ENCODE measurements at places on chromosomes 3 and 15.

- no peak for DNase-seq
These were observed 428.1 kb downstream of the SOX2 start for GRCh38 chr3:182139627-182140357.

DNA sequence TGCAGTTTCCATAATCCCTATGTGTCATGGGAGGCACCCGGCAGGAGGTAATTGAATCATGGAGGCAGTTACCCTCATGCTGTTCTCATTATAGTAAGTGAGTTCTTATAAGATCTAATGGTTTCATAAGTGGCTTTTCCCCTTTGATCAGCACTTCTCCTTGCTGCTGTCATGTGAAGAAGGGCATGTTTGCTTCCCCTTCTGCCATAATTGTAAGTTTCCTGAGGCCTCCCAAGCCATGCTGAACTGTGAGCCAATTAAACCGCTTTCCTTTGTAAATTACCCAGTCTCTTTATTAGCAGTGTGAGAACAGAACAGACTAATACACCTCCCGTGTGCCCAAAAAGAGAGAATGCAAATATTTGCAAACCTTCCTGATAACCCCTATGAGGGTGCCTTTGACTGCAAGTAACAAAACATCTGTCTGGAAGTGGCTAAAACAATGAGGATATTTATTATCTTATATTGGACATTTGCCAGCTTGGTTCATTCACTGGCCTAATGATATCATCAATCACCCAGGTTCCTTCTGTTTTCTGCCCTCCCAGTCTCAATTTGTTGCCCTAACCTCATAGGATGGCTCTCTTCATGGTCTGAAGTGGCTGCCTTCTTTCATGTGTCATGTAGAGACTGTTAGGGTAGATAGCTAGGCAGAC, 68.7 kb downstream of the BHLHE40 start:
- DNase-seq: no peak

DNA sequence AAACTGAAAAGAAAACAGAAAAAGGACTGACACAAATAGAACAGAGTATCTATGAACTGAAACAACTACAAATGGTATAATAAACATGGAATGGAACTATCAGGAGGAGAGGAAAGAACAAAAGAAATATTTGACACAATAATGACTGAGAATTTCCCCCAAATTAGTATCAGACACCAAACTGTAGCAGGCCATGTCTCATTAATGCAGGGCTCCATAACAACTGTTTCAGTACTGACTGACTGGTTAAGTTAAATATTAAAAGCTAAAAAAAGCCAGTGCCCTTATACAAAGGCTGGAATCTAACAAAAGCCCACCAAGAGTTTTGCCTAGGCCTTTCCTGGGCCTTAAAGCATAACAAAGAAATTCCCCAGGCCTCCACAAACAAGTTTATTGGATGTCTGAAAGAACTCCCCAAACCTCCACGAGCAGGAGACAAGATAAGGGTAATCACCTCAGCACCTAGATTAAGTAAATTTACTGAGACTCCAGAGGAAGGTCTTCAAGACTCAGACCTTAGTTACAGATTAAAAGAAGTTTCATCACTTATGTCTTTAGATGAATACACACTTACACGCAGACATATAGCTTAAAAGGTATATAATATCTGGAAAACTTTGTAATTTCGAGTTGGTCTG, 45.7 kb downstream of the KPNA1 start:
- no peak for DNase-seq

DNA sequence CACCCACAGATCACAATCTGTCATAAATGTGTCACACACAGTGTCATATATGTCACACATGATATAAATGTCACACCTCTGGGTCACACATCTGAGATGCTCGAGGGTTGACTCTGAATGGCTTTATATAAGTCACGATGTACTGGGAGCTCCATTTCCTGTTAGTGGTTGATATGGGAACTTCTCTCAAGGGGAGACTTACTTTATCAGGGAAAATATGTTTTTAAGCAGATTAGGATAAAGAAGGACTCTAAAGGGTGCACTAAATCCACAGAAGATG, 83.9 kb upstream of the MEF2A start:
- DNase-seq: no peak

DNA sequence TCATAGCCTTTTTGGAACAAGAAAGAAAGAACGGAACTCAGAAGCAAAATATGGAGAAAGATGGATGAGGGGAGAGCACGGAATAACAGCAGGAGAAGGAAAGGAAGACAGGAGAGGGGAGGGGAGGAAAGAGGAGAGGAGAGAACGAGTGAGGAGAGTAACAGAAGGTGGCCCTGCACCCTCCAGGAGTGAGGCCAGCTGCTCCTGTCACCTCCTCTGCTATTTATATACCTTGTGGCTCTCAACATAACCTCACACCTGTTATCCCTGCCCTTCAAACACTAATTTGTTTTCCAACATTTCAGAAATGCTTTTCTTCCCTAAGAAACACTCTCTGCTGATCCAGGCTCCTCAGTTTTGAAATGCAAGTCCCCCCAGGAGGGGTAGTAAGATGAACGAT, 53.4 kb upstream of the ATP2B2 start:
- no peak for DNase-seq

DNA sequence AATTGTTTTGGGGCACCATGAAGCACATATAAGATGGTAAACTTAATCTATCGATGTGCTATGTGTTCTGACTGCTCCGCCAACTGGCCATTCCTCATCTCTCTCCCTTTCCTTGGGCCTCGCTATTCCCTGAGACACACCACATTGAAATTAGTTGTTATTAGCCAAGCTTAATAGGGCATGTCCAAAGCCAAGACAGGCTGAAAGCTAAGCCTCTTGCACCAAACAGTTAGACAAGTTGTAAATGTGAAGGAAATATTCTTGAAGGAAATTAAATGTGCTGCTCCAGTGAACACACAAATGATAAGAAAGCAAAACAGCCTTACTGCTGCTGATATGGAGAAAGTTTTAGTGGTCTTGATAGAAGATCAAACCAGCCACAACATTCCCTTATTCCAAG, 39.3 kb downstream of the C2CD4A start:
- no peak for DNase-seq

- no peak for DNase-seq
These were observed 41.9 kb downstream of the CMTM8 start for GRCh38 chr3:32280262-32280910.

GRCh38 chr3:47009225-47010110, 30.0 kb downstream of the NBEAL2 start:
- DNase-seq: peak; percentile 90

- DNase-seq: no peak
These were observed 128.6 kb upstream of the LIPC start for GRCh38 chr15:58303236-58303635.

- DNase-seq: peak; percentile 80
These were observed 9.4 kb upstream of the CMSS1 start for GRCh38 chr3:99808163-99808794.

GRCh38 chr15:23760024-23760423, 72.9 kb upstream of the NDN start:
- no peak for DNase-seq

- no peak for DNase-seq
These were observed 37.6 kb upstream of the STRIT1 start for GRCh38 chr3:155331078-155331477.

- DNase-seq: no peak
These were observed 263.9 kb upstream of the IGF1R start for GRCh38 chr15:98384328-98385029.

GRCh38 chr3:98886525-98886924, 15.0 kb downstream of the DCBLD2 start:
- DNase-seq: no peak

- no peak for DNase-seq
These were observed 34.5 kb downstream of the COLQ start for GRCh38 chr3:15486979-15487378.

- peak; percentile 62 for DNase-seq
These were observed 52.8 kb upstream of the FAM98B start for GRCh38 chr15:38401106-38401505.

GRCh38 chr3:126098391-126098858, 14.5 kb upstream of the SLC41A3 start:
- no peak for DNase-seq

DNA sequence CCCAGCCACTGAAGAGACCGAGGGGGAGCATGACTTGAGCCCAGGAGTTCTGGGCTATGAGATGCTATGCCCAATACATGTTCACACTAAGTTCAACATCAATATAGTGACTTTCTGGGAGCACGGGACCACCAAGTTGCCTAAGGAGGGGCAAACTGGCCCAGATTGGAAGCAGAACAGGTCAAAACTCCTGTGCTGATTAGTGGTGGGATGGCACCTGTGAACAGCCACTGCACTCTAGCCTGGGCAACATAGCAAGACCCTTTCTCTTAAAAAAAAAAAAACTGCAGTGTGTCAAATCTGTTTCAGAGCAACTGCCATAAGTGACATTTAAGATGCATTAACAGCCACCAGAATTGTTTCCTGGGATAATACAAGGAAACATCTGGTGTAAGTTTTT, 9.8 kb downstream of the HES1 start:
- no peak for DNase-seq

DNA sequence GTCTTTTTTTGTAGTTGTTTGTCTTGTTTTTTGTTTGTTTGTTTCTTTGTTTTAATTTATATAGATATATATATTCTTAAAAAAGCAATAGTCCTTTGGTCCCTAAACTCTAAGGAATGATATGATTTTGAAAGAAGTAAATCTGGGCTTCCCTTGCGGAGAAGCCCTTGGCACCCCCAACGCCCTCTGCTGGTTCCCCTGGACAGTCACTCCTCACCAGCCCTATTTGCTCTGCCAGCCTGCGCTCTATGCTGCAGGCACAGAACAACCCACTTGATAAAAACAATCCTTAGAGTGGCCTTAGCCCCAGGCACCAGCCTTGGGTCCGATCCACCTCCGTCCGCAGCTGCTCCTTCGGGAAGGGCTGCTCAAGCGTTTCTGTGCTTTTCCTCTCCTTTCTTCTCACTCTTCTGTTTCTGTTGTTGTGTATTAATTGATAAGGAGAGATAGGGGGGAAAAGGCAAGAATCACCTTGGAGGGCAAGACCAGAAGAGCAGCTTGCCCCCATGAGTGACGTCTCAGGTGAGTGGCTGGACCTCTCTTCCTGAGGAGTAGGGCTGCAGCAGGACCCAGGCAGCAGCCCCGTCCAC, 13.7 kb upstream of the PARP6 start:
- DNase-seq: peak; percentile 44

- DNase-seq: peak; percentile 45
These were observed 74.7 kb downstream of the XXYLT1 start for GRCh38 chr3:195196266-195196665.

GRCh38 chr3:197397838-197398237, 99.4 kb upstream of the DLG1 start:
- DNase-seq: no peak

DNA sequence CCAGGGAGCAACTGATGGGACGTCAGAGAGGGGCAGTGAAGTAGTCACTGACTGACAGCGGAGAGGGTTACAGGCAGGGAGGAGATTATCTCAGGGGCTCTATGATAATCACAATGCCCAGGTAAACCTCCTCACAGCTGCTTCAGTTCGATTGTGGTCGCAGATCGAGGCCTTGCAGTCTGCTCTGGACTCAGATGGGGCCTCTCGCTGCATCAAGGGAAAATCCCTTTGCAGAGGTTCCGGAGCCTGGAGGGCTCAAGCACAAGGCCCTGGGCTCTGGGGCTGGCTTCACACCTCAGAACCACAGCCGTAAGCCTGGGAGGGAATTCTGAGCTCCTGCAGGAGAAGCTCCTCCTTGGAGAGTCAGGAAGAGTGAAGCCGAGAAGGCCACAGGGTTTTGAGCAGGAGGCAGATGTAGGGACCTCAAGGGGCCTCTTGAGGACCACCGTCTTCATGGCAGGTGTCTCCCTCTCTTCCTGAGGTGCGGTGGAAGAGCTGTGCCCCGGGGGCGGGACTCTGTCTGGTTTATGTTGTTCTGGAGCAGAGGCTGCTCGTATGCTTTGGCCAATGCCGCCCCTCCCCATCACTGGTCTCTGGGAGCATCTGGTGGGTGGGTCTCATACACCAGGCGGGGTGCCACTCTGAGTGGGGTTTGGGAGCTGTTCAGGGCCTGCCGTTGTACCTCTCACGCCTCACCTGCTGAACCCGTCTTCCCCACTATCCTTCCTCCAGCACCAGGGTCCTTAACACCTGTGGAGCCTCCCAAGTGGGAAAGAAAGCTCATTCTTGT, 19.5 kb upstream of the SNRPA1 start:
- no peak for DNase-seq

DNA sequence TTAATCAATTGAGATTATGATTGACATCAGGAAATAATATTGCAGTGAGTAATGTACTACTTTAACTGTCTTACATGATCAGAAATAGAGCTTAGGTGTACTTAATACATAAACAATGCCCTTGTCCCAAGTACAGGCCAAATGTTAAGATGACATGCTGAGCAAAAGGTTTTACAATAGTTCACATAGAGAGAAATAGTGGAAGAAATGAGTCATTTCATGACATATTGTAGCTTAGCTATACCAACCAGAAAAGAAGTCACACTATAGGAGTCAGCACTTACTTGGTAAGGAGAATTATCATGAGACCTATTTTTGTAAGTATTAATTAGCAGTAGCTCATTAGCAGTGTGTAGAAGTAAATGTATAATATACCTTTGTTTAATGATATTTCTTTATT, 96.4 kb upstream of the NANOGP8 start:
- DNase-seq: peak; percentile 37

DNA sequence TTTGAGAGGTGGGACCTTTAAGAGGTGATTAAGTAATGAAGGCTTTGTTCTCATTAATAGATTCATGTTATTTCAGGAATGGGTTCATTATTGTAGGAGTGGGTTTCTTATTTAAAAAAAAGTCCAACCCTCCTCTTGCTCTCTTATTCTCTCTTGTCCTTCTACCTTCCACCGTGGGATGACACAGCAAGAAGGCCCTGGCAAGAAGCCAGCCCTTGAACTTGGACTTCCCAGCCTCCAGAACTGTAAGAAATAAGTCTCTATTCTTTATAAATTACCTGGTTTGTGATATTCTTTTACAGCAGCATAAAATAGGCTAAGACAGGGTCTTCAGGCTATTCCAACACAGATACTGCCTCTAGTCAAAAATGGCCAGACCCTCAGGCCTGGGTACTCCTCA, 62.2 kb downstream of the MYLK start:
- DNase-seq: no peak

- DNase-seq: no peak
These were observed 117.4 kb upstream of the MBNL1 start for GRCh38 chr3:152151216-152151876.

GRCh38 chr15:46126581-46126980, 491.8 kb downstream of the SQOR start:
- DNase-seq: peak; percentile 15

GRCh38 chr3:111937871-111938270, 41.0 kb upstream of the ABHD10 start:
- DNase-seq: no peak

Measured in amniotic epithelial cell (primary cell).